OCI-LY7 (cell line): ENCODE measurements at places on chromosomes 7 and 10. TPM values are rescaled to one million over a fixed set of nuclear protein-coding genes. Genes with fewer than 3 reads are reported as not detected.

OR2A12 gene
- total RNA-seq: not detected in 2 replicates

UPP1 gene
- 1.8 and 2.1 TPM in 2 replicates for total RNA-seq

DNA sequence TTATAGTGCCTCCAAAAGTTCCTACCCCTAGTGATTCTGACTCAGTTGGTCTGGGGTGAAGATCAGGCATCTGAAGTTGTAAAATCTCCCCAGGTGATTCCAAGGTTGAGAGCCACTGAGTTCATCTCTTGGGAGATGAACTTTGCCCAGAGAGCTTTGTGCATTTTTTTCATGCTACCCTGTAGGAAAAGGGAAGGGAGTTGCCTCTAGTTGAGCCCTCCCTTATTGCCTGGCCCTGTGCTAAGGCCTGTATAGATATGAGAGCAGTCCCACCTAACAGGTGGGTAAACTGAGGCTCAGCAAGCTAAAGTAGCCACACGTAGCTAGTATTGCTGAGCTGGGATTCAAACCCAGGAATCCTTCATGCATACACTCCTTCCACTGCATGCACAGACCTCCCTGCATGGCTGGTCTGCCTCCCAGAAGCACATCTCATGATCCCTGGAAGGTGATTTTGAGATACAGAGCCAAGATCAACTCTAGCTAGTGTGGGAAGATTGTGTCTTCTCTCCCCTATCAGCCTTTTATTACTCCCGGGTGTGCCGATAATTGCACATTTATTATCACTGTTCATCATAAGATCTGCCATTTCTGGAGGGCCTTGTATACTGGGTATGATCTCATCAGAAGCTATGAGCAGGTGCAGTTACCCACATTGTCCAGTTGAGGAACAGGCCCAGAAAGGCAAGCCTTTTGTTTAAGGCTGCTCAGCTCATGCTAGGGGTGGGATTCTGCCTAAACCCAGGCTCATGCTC lies 47.0 kb downstream of the TBATA start:
- DNase-seq: peak; percentile 6

NPSR1 gene
- not detected in 2 replicates for total RNA-seq

GRCh38 chr7:149741629-149742028 lies 31.8 kb downstream of the ZNF467 start:
- peak; percentile 10 for DNase-seq

GRCh38 chr10:11444531-11445228 lies 166.8 kb downstream of the USP6NL start:
- no peak for DNase-seq

GRCh38 chr10:110408203-110408871 lies 89.4 kb upstream of the DUSP5 start:
- DNase-seq: no peak

DRGX gene
- not detected in 2 replicates for total RNA-seq

DNA sequence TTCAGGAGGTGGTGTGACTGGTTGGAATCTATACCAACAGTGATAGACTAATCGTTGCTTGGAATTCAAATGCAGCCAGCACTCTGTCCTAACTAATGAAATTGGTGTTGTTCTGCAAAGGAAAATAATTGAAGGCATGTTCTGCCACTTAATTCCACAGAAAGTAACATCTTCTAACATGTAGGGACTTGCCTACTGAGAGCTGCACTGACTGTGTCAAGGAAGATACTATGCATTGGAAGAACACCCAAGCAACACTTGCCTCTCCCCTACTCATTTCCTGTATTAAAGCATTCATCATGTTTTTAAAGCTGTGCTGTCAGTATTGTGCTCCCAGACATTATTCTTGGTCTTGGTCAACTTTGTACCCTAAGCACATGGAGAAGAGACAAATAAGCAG lies 2.7 kb upstream of the CYP3A7 start:
- no peak for DNase-seq

- no peak for DNase-seq
Observed at GRCh38 chr10:28431139-28431538, 101.8 kb upstream of the WAC start.
